SW480 (cell line): ENCODE measurements at places on chromosomes 11 and 22.

- no peak for DNase-seq
Observed at GRCh38 chr22:19886605-19887255, 32.1 kb upstream of the GNB1L start.

GRCh38 chr11:114348200-114349191 lies 51.8 kb downstream of the C11orf71 start:
- DNase-seq: peak; percentile 54

DNA sequence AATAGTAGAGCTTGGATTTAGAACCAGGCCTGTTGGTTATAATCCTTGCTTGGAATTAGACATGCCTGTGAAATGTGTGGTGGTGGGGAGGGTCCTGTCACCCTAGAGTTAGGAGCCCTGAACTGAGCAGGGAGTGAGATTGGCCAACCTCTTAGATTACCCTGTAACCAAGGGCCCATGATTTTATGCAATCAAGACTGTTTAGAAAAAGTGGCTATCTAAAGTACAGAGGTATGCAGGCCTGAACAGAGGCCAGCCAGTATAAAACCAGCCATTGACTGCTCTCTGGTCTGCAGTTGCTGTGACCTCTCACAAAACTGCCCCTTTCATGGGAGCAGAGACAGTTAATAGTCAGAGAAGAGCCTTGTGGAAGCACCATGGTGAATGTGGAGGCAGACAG lies 36.2 kb downstream of the SERPINH1 start:
- no peak for DNase-seq

DNA sequence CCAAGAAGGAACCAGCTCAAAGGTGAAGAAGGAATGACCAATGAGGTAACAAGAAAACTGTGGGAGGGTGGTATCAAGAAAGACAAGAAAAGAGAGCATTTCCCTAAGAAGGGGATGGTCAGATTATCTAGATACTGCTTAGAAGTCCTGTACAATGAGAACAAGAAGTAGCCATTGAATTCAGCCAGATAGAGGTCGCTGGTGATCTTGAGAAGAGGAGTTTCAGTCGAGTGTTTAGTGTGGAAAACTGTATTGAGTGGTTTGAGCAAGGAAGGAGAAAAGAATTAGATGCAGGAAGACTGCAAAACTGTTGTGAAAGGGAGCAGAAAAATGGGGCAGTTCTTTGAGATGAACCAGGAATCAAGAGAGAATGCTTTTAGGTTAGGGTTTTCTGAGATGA lies 74.6 kb upstream of the FAT3 start:
- no peak for DNase-seq
